Heart left ventricle (tissue), 16 donors: ENCODE measurements at places on chromosomes 5 and 9.

- DNase-seq, result no peak
Measured at GRCh38 chr9:37408933-37409710, 13.4 kb upstream of the GRHPR start.

GRCh38 chr5:56060276-56061110, 65.7 kb upstream of the IL6ST start:
- DNase-seq, result no peak

- no peak for DNase-seq
Measured at GRCh38 chr9:79555474-79556089, 16.2 kb upstream of the TLE4 start.

- DNase-seq, result no peak
Measured at GRCh38 chr9:31556667-31557463, 827.6 kb upstream of the ACO1 start.

- no peak for DNase-seq
Measured at GRCh38 chr9:71306134-71306533, 184.7 kb upstream of the TRPM3 start.

DNA sequence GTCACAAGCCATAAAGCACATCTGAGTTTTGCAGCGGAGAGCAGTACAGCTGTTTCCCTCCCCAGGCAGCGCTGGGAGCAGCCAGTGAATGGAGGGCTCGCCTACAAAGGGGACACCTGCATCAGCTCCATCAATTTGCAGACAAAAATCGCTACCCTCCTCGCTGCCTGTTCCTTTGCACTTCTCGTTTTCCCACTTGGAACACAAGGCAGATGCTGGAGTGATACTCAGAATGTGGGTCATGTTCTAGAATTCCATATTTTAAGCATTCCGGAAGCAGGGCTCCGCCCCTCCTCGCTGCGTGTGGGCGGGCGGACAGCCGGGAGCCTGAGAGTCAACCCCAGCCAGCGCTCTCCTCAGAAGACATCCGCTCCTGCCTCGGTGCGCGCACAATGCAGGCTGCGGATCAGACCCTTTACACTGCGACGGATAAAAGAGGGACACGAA, 92.1 kb downstream of the LMNB1 start:
- DNase-seq, result no peak

GRCh38 chr5:147445917-147446316, 64.0 kb downstream of the DPYSL3 start:
- DNase-seq, result no peak
